ENCODE measurements at places on chromosomes 16 and 17. TPM values are rescaled to one million over a fixed set of nuclear protein-coding genes. Genes with fewer than 3 reads are reported as not detected.

The CNGB1 gene
- total RNA-seq = 1.1 TPM

The CD300LG gene
- total RNA-seq = not detected

The PRDM7 gene
- total RNA-seq = not detected

The DPEP3 gene
- not detected for total RNA-seq

The MTMR4 gene
- 129 TPM for total RNA-seq

The CDH15 gene
- not detected for total RNA-seq

The KRT31 gene
- not detected for total RNA-seq

The PRR35 gene
- total RNA-seq = not detected

- no peak for DNase-seq
Measured at GRCh38 chr16:3173892-3174617, 13.9 kb upstream of the OR1F1 start.

GRCh38 chr17:32333187-32333586, 8.8 kb downstream of the C17orf75 start:
- no peak for DNase-seq

GRCh38 chr17:79874329-79874981, 35.2 kb upstream of the CBX4 start:
- peak; percentile 60 for DNase-seq

- peak; percentile 47 for DNase-seq
Measured at GRCh38 chr16:28538733-28539596, at the start of gene NUPR1. Gene NUPR1 (minus strand): TSS chr16:28538974. CDS start chr16:28538907, 67 bp downstream.

GRCh38 chr16:19212059-19212458, 44.0 kb downstream of the SYT17 start:
- DNase-seq = no peak

GRCh38 chr17:78172249-78173051, 4.1 kb downstream of the SYNGR2 start:
- peak; percentile 83 for DNase-seq

- DNase-seq = no peak
Measured at GRCh38 chr17:60481604-60482003, 44.4 kb downstream of the APPBP2 start.

DNA sequence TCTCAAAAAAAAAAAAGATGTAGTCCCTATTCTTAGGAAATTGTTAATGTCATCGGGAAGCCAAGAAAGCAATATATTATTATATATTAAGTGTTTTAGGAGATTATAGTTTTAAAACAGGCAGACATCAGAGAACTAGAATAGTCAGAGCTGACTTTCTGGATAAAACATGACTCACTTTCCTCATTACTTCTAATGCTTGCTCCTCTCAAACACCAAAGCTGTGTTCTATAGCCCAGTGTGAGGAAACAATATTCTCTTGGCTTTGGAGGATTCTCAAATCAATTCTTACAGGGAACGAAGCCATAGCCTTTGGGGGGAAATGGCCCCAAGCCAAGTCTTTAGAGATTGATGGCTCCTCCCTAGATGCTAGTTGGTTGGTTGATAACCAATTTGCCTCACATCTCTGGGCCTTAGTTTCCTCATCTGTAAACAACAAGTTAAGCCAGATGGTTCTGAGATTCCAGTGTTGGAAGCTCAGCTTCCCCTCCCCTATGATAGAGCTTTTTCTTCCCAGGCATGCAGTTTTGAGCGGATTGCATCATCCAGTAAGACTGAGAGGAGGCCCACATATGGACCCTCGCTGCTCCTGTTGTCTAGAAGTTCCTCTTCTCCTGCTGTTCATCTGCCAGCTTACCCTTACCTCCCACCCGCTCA, 12.4 kb downstream of the NMT1 start:
- no peak for DNase-seq

- peak; percentile 70 for DNase-seq
Measured at GRCh38 chr17:3750926-3751325, 27.2 kb downstream of the HASPIN start.

DNA sequence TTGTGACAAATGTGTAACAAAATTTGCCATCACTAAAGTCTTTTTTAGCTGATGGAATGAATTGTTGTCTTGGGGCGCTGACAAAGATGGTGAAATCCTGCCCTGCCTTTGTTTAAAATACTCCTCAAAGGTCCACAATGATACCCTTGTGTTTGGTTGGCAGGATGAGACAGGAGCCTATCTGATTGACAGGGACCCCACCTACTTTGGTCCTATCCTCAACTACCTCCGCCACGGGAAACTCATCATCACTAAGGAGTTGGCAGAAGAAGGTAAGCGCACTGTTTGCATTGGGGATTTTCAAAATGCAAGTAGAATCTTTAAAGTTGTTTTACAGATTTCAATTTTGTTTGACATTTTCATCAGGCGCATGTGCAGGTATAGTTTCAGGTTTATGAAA, 2.0 kb downstream of the KCTD2 start:
- DNase-seq = no peak

GRCh38 chr16:4362476-4363135, 9.0 kb upstream of the VASN start:
- DNase-seq = no peak

DNA sequence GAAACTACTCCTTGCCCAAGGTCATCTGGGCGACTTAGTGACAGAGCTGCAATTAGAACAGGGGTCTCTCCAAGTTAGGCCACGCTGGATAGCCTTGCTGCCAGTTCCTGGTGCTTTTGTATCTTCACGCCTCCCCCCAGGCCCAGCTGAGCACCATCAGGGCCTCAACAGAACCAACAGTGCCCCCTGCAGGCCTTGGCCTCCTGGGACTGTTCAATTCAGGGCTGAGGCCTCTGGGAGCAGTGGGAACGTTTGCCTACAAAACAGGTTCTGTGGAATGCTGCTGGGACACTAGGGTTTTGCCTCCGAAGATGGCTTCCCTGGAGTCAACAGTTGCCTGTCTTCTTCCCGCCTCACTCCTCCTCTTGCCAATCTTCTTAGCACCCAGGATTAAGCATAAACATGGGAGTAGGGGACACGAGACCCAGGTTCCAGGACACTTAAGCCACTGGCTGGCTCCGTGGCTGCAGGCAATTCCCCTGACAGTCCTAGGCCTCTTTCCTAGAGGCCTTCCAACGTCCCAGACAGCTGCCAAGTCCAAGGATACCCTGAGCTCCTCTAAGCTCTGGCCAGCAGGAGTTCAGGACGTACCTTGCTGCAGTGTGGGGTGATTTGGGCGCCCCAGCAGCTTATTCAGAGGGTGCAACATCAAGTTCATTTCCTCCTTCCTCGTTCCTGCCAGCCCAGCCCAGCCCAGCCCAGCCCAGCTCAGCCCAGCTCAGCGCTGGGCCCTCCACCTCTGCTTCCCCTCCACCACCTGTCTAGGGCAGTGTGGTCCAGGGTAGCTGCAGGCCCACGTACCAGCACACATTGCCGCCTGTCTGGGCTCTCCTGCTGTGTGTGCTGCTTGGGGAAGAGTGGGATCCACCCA, 246.6 kb upstream of the RPL38 start:
- DNase-seq = no peak

- peak; percentile 8 for DNase-seq
Measured at GRCh38 chr16:27828671-27829070, 234.8 kb downstream of the GSG1L start.

GRCh38 chr16:29675811-29676643, 3.0 kb upstream of the QPRT start:
- DNase-seq = no peak

GRCh38 chr17:33438578-33438977, 145.5 kb upstream of the ASIC2 start:
- DNase-seq = no peak

DNA sequence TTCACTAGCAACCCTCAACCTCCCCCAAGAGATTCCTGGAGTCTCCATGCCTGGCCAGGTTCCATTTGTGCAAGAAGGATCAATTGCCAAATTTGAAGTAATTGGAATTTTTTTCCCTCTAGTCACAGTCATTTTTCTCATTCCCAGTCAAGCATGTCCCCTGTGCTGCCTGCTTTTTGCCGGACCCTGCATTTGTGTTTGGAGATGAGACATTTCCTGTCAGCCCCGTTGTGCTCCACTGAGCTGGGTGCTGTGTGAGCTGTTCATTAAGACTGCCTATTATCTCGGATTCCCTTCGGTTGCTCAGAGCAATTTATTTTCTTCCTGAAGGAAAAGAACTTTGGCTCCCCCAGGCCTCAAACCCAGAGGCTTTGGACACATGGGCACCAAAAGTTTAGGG, 201.0 kb upstream of the NLRP1 start:
- no peak for DNase-seq

GRCh38 chr17:30074730-30075129, 41.9 kb upstream of the NSRP1 start:
- DNase-seq = no peak
